ENCODE measurements at places on chromosomes 3 and 15.
A peak's percentile ranks its signal among the peaks of the same experiment; 100 is the strongest.

- DNase-seq: no peak
Observed at GRCh38 chr3:173529062-173529711, 131.6 kb downstream of the NLGN1 start.

DNA sequence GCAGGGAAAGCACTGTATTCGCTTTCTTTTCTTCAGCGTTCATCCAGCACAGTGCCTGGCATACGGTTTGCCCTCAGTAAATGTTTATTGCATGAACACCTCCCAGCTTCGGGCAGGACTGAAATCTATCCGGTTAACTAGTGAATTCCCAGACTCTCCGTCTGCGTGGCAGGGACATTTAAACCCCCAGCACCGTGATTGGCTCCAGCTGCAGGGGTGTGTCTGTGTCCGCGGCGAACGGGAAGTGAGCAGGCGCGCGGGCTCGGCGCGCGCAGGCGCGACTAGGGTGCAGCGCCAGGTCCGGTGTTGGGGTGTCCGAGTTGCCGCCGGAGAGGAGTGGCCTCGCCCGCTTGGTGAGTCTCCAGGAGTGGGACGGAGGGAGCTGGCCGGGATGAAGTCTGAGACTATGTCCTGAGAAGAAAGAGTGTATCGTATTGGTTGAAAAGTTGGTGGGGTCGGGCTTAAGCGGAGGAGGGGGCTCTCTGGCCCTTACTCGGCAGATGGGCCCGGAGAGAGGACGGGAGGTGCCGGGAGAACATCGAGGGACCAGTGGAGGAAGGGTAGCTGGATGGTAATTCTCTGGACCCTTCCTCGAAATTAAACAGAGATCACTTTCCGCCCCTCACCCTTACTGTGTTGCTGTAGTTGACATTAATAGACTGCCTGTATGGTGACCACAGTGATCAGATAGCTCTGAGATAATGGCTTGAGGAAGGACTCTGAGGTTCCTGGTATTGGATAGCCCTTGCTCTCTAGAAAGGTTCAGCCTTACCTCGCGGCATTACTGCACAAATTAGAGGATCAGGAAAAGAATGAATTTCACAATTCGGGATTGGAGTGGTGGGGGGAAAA is at the start of gene SNAP23:
Gene SNAP23, plus strand, starts transcription at position 274 of the 852 bp plus-strand sequence. CDS start 16,213 bp downstream, outside the sequence.
- DNase-seq: peak; percentile 94

DNA sequence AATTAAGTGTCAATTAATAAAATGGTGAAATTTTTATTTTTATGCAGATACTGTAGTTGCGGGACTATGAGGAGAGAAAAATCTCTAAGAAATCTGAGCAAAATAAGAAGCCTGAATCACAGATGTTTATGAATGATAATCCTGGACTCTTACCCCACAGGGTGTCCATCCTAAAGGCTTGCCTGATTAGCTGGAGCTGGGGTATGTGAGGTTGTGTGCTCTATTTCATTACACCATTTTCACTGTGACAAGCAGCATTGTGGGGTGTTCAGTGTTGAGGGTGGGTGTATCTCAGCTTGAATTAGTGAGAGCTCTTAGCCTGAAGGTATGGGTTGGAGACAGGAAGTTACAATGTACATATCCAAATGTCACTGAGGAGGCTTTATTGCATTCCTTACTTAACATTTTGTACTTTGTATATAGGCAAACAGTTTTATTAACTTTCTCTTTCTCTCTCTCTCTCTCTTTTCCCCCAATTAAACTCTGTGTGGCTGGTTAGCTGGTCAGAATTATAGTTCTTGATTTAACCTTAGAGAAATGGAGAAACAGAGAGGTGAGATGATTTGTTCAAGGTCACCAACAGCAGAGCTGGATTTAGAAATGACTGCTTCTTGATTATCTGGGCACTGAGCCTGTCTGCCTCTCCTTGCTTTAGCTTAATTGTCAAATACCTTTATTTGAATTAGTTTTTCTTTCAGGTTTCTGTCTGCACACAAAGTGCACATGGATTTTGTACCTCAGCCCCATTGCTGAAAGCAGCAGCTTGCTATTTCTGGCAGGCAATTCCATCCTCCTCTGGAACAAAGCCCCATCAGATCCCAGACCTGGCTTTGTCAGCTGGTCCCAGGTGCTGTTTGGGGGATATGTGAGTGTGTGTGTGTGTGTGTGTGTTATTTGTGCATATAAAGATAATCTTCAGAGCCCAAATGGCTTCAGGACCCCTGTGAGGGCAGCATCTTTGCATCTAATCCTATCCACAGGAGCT is 35.8 kb downstream of the GJD2 start:
- DNase-seq: no peak

DNA sequence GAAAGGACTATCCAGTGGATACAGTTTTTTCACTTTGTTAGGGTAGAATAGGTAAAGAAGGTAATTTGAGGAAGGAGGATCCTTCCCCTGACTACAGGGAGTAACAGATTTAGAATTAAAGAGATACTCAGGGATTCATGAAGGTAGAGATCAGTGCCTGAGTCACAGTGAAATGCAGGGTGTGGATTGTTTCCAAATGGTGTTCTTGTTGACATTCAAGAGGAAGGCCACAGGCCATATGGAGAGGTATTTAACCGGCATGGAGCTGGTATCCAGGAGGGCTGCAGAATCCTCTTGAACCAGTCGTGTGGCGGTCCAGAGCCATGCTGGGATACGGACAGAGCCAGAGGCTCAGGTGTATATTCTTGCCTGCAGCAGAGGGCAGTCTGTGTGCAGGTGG is 28.2 kb downstream of the GYG1 start:
- DNase-seq: no peak

GRCh38 chr15:79778378-79778990 is 118.3 kb downstream of the MTHFS start:
- no peak for DNase-seq

DNA sequence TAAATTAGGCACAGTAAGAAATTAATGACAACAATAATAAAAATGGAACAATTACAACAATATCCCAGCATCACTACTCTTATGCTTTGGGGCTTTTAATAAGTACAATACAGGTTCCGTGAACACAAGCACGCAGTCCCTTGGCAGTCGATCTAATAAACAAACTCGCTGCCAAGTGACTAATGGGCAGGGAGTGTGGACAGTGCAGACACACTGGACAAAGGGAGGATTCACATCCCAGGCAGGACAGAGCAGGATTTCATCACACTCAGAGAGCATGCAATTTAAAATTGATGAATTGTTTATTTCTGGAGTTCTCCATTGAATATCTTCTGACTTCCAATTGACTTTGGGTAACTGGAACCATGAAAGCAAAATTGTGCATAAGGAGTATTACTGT is 524.1 kb upstream of the CFAP20DC start:
- DNase-seq: no peak

- no peak for DNase-seq
Observed at GRCh38 chr3:186847437-186847836, 4.9 kb downstream of the ADIPOQ start.

DNA sequence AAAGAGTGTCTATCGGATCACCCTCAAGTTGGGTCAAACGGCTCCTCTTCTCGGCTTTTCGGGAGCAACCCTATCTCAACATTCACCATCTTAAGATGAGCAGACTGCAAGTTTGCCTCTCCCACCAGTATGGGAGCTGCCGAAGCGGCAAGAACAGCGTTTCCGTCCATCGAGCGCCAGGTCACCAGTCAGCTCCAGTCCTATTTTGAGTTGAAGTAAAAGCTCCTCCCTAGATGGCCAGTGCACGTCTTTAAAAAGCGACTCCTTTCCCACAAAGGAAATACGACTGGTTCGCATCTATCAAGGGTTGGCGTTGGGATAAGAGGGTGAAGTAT is 369 bp upstream of the U2SURP start:
- no peak for DNase-seq

DNA sequence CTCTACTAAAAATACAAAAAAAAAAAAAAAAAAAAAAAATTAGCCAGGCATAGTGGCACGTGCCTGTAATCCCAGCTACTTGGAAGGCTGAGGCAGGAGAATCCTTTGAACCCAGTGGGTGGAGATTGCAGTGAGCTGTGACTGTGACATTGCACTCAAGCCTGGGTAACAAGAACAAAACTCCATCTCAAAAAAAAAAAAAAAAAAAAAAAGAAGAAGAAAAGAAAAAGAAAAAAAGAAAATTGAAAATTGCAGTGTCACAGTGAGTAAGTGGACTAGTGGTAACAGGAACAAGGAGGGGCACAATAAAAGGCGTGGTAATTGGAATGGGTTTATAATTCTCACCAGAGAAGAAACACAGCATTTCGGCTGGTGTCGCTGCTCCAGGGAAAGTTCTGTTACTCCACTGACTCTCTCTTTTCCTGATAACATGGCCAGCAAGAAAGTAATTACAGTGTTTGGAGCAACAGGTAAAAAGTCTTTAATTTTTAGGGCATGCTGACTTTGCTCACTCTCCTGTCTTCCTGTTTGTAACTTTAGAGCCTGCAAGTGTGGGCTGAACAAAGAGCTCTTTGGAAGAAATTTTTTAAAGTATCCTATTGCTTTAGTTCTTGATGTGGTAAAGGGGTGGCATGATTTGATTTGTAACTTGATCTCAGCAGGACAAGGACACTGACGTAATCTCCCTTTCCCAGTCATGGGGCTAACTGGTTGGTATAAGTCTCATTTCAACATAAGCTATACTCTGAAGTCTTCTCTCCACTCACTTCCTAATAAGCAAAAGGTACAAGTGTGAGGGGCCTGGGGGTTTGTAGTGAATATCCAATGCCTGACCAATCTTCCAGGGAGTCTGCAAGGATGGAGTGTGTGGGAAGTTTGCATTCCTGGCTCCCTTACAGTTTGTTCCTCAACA is 22.1 kb upstream of the TRA2B start:
- no peak for DNase-seq

- no peak for DNase-seq
Observed at GRCh38 chr3:100634493-100635272, 25.3 kb downstream of the ADGRG7 start.

Measured in activated effector memory CD4-positive, alpha-beta T cell treated with anti-CD3 and anti-CD28 coated beads, Interleukin-2, amount 50 U/mL, for 16 hours (primary cell).